ENCODE measurements at places on chromosomes 12 and 14.

GRCh38 chr14:68682166-68683103 lies 110.4 kb downstream of the ZFP36L1 start:
- DNase-seq, result no peak

DNA sequence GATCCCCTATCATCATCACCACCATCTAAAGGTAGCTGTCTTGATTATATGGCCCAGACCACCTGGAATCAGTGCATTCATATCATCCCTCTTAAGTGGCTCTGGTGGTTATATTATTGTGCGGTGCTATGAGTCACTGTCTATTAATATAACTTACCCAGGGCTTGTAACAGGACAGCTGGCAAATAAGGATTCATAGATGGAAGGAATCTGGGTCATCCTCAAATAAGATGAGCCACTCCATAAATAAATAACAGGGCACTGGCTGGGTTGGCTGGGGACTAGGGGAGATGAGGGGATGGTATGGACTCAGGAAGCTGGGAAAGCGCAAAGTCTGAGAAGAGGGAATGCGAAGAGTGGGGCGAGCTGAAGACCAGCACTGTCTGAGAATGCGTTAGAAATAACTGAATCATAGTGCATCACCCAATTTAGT lies 216.1 kb downstream of the NUAK1 start:
- DNase-seq, result no peak

DNA sequence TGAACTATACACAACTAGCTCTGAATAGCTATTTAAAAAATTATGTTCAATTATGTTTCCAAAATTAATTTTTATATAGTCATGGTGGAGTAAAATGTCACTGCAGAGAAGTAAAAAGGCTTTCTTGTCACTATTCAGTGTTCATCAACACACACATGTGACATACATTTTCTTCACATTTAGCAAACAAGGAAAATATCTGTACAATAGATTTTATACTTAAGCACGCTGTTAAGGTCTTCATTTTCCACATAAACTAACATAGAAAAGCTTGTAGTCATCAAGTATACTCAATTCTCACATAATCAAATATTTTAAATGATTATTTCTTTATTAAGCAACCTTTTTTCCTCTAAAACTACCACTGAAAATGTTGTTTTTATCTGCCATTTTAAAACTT lies 141.2 kb upstream of the DIO2 start:
- no peak for DNase-seq

DNA sequence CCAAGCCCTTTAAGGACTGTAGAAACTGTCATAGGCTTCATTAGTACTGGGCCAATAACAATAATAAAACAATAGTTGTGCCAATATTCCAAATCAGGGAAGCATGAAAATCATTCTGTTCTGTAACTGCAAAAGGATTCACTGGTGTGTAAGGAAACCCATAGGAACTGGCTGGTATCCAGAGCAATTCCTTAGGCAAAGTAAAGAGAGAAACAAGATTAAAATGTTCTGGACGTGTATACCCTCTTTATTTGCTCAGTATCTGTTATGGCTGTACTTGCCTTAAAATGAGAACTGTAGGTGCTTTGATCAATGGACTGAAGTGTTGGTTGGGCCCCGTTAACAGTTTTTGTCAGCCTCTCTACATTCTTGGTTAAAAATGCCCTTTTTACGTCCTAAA lies 72.4 kb upstream of the STAC3 start:
- DNase-seq, result no peak

DNA sequence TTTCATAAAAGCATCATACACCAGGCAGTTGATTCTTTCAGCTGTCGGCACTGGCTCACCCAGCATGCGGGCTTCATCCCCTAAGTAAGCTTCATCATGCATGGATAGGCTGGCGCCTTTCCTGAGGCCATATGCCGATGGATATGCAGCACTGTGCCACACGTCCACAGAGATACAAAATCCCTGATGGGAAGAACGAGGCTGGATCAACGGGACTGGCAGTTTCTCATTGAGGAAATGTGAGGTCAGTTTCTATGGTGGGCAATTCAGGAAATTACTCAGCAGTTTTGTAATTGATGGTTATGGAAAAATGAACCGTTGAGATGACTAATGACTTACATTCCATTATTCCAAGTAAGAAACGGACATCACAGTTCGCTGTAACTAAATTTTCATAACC lies 453.8 kb downstream of the TMEM121 start:
- DNase-seq, result no peak

- no peak for DNase-seq
Measured at GRCh38 chr14:35435177-35435576, 30.6 kb upstream of the NFKBIA start.
